ENCODE measurements at places on chromosomes 4 and X.

DNA sequence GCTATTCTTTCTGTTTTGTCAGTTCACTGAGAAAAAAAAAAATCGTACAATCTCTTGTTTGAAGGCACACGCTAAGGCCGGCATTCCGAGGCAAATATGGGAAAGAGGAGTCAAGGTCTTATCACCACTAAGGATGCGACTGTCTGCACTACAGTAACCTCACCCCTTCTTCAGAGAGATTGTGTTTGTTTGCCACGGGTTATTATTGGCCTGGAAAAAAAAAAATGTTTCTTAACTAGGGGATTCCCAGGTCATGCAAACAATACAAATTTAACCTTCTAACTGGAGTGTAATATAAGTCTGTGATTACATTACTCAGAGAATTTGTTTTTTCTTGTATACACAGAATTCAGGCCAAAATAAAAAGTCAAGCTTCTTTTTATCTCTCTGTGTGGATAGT, 168.3 kb downstream of the TMA16 start:
- no peak for DNase-seq
- no peak overlapping the region for H3K27ac ChIP-seq
- no peaks in the 10 kb centered on the region for H3K27me3 ChIP-seq
- no peak overlapping the region for H3K4me3 ChIP-seq

GRCh38 chr4:110196871-110197528, 1.4 kb downstream of the ELOVL6 start:
- peak overlapping the region; percentile 82 for H3K4me3 ChIP-seq
- H3K36me3 ChIP-seq, result no peaks in the 10 kb centered on the region
- H3K4me1 ChIP-seq, result peaks cover 5% of the 10 kb centered on the region

DNA sequence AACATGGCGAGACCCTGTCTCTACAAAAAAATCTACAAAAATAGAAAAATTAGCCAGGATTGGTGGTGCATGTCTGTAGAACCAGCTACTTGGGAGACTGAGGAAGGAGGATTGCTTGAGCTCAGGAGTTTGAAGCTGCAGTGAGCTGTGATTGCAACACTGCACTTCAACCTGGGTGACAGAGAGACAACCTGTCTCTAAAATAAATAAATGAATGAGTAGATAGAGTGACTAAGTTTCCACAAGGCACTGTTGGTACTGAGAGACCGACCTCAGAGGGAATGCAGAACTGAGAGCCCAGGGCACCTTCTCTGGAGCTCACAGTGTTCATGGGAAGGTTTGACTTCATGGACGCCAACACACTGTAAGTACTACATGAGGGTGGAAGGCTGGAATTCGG, 26.7 kb upstream of the ARSD start:
- H3K36me3 ChIP-seq, result no peaks in the 10 kb centered on the region
- H3K4me1 ChIP-seq, result no peaks in the 10 kb centered on the region

DNA sequence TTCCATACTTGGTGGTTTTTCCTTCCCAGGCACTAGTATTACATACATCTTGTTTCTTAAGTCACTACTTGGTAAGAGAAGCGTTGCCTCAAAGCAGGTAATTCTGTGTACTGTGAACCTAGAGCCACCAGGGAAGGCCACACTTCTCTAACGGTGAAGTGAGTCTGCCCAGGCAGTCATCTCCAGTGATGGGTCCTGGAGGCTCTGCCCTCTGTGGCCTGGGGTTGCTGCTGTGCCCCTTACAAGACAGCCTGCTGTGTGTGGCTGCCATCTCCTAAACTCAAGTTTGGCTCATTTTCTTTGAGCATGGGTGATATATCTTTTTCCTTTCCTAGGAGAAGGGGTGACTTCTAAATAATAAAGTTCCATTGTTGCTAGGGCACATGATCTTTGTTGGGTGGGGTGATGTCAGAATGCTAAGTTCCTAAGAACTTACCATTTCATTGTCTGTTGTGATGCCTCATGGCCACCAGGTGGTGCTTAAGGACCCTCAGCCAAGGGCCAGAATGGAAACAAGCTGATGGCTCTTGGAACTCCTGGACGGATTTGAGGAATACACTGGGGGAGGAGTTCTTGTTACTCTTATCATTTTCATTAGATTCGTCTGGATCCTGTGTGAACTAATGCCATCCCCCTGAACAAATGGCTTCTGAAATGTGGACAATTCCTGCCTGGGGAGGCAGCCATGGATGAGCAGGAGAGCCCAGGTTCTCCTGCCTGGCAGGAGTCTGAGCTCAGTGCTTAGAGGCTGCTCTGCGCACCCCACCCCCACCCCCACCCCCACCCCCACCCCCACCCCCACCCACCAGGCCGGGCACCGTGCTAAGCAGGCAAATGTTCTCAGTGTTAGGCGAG, 41.1 kb upstream of the WDR1 start:
- H3K27ac ChIP-seq, result no peak overlapping the region
- no peaks in the 10 kb centered on the region for H3K36me3 ChIP-seq
- no peak overlapping the region for H3K4me3 ChIP-seq
- no peaks in the 10 kb centered on the region for H3K4me1 ChIP-seq
- DNase-seq, result peak; percentile 56
- H3K27me3 ChIP-seq, result no peaks in the 10 kb centered on the region

GRCh38 chr4:177351622-177352244, 42.1 kb downstream of the NEIL3 start:
- no peaks in the 10 kb centered on the region for H3K27me3 ChIP-seq
- peaks cover 9% of the 10 kb centered on the region for H3K4me1 ChIP-seq
- no peak for DNase-seq
- no peak overlapping the region for H3K27ac ChIP-seq

DNA sequence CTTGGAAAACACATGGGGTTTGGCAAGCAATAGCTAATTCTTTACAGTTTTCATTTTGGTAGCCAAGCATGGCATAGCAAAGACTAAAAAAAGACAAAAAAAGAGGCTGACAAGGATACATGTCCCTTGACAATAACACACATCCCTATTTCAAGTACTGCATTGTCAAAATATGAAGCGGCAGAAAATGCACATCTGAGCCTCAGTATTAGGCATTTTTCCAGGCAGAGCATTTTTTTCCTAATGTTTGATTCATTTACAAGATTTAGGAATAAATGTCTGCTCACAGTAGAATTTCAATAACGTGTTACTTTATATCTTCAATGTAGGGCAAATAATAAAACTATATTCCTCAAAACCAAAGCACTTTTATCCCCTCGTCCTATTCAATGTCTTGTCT, 216.3 kb upstream of the PCDH18 start:
- no peaks in the 10 kb centered on the region for H3K36me3 ChIP-seq
- no peaks in the 10 kb centered on the region for H3K4me1 ChIP-seq
- no peak overlapping the region for H3K27ac ChIP-seq
- no peak for DNase-seq

GRCh38 chrX:118066867-118067515, 49.6 kb downstream of the KLHL13 start:
- peaks cover 18% of the 10 kb centered on the region for H3K4me1 ChIP-seq
- H3K27ac ChIP-seq, result peak overlapping the region; percentile 98
- DNase-seq, result peak; percentile 79
- H3K36me3 ChIP-seq, result no peaks in the 10 kb centered on the region

DNA sequence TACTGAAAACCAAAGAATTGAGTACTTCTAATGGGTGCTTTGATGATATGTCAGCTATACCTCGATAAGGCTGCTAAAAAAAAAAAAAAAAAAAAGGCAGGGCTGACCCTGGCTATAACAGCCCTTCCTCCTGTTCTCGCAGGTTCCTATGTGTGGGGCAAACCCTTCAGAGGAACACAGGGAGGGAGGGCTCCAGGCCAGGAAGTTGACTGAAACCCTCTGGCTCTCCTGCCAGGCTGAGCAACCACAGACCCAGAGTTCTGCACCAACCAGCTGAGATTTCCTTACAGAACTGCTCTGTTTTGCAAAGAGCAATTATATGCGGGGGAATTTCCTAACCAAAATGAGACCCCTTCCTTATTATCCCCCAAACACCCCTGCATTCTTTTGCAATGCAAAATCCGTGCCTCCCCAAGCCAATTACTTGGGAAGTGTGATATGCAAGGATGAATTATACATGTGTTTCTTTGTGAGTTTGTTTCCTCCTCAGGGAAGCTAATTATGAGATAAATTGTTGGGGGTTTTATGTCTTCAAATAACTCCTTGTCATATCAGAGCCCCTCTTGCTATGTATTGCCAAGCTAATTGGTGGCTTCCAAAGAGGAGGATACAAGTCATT, 45.6 kb downstream of the PDHA1 start:
- H3K27me3 ChIP-seq, result no peaks in the 10 kb centered on the region
- no peak for DNase-seq
- H3K4me3 ChIP-seq, result no peak overlapping the region
- no peaks in the 10 kb centered on the region for H3K4me1 ChIP-seq
- H3K27ac ChIP-seq, result no peak overlapping the region
- H3K36me3 ChIP-seq, result no peaks in the 10 kb centered on the region

DNA sequence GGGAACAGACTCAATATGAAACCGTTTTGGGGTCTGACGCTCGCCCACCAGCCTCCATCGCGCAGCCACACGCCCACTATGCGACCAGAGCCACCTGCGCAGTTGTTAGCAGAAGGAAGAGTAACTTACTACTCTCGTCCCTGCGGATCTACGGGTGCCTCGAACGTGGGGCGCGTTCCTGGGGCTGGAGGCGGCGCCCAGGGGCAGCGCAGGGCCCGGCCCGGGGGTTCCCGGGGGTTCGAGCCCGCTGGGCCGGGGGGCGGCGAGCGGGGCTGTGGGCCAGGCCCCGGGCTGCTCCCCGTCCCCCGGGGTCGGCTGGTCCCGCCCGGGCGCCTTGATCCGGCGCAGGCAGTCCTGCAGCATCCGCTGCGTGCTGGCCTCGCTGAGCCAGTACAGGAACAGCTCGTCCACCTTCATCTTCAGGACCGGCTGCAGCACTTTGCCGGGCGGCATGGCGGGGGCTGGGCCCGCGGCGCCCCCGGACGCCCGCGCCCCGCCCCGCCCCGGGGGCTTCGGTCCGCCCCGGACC, 404 bp downstream of the PPP2R3B start:
- H3K4me3 ChIP-seq, result peak overlapping the region; percentile 91
- H3K27ac ChIP-seq, result no peak overlapping the region
- H3K4me1 ChIP-seq, result 0 out of 2 replicates have a peak, but pooled peaks cover 4% of the 10 kb centered on the region
- no peaks in the 10 kb centered on the region for H3K36me3 ChIP-seq
- DNase-seq, result no peak

- no peaks in the 10 kb centered on the region for H3K36me3 ChIP-seq
- DNase-seq, result no peak
- H3K27me3 ChIP-seq, result no peaks in the 10 kb centered on the region
- H3K4me3 ChIP-seq, result no peak overlapping the region
Observed at GRCh38 chr4:165967486-165967885, 94.4 kb downstream of the TLL1 start.

GRCh38 chr4:72613959-72614358, 44.9 kb upstream of the ADAMTS3 start:
- H3K27ac ChIP-seq, result no peak overlapping the region
- no peak for DNase-seq
- no peaks in the 10 kb centered on the region for H3K36me3 ChIP-seq
- H3K4me1 ChIP-seq, result no peaks in the 10 kb centered on the region
- no peaks in the 10 kb centered on the region for H3K27me3 ChIP-seq

DNA sequence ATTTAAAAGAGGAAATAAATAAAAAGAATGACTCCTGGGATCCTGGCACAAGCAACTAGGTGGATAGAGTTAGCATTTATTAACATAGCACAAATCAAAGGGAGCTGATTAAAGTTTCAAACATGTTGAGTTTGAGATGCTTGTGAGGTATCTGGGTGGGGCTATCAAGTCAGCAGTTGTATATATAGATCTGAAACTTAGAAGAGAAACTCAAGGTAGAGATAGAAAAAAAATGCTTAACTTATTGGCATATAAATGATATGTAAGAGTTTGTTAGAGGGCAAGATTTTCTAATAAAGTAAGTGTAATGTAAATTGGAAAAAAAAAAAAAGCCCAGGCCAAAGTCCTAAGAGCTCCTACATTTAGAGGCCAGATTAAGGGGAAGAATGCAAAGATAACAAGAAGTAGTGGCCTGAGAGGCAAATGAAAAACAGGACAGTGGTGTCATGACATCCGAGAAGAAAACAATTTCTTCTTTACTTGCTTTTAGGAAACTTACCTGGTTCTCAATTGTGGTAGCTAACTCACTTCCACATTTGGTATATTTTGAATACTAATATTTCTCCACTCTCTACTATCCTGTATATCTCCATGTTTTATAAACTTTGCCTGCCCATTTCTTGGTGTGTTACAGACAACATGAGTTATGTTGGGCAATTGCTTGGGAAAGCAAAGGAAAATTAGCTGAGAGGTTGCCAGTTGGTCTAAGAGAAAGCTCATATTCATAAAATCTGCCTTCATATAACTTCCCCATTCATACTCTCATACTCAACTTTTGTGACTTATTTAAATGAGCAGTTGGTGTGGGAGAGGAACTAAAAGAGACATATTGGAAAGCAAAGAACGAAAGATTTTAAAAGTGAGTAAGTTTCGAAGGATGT, 169.2 kb downstream of the PARM1 start:
- H3K27ac ChIP-seq, result no peak overlapping the region
- DNase-seq, result no peak

Measured in PC-3 (cell line).